Left ventricle myocardium superior (tissue), 1 donor: ENCODE measurements at places on chromosomes 16 and 17. TPM values are rescaled to one million over a fixed set of nuclear protein-coding genes. Genes with fewer than 3 reads are reported as not detected.

DNA sequence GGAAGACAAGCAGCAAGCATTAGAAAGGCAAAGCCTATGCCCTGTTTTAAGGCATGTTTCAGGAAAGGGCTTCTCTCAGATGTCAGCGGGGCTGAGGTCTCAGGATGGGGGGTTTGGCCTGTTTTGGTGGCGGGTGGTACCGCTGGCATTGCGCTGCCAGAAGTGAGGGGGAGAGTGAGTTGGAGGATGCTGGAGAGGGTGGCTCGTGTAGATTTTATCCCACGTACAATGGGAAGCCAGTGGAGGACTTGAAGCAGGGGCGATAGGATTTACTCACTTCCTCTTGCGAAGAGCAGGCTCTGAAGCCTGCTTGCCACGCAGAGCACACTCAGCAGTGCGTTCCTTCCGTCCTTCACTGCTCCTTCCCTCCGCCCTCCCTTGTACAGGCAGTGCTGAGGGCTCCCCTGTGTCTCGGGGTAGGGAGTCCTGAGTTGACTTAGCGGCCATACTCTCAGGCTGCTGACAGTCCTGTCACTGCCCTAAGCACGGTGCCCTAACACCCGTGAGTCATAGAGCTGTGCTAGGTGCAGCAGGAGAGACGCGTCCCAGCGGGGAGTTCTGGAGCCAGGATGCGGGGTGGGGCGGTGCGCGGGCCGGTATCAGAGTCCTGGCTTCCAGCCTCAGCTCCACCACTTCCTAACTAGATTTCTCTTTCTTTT lies 113.1 kb downstream of the SNX29 start:
- peak; percentile 52 for DNase-seq

The TP53TG3 gene
- 0.77 TPM for total RNA-seq

The MYH8 gene
- not detected for total RNA-seq

The ARHGAP23 gene
- 70.3 TPM for total RNA-seq

The KRTAP4-6 gene
- total RNA-seq, result not detected

The CCL1 gene
- total RNA-seq, result not detected

DNA sequence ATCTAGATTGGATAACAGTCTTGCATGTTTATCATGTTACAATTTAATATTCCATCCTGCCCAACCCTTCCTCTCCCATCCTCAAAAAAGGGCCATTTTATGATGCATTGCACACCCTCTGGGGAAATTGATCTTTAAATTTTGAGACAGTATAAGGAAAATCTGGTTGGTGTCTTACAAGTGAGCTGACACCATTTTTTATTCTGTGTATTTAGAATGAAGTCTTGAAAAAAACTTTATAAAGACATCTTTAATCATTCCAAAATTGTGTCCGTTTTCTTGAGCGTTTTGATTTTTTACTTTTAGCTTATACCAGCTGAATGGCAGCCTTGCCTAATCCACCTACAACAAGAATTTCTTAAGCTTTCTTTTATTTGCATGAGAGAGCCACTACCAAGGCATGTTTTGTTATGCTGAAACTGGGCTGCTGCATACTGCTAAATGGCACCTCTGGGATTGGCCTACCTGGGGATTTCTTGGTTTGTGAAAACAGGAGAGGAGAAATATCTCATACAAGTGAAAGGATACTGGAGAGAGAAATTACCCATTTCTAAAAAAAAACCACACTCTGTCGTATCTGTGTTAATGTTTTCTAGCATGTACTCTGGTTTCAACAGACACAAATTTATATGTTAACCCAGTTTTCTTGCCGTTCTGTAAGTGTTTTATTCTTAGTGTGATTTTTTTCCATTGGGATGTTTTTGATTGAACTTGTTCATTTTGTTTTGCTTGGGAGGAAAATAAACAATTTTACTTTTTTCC lies 52.2 kb downstream of the TUBD1 start:
- no peak for DNase-seq

DNA sequence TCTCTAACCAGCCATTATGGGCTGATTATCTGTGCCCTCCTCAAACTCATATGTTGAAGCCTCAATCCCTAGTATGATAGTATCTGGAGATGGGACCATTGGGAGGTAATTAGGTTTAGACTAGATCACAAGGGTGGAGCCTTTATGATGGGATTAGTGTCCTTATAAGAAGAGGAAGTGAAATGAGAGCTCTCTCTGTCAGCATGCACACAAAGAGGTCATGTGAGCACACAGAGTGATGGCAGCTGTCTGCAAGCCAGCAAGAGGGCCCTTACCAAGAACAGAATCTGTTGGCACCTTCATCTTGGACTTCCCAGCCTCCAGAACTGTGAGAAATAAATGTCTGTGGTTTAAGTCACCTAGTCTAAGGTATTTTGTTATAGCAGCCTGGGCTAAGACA lies 101.9 kb downstream of the PCTP start:
- no peak for DNase-seq

DNA sequence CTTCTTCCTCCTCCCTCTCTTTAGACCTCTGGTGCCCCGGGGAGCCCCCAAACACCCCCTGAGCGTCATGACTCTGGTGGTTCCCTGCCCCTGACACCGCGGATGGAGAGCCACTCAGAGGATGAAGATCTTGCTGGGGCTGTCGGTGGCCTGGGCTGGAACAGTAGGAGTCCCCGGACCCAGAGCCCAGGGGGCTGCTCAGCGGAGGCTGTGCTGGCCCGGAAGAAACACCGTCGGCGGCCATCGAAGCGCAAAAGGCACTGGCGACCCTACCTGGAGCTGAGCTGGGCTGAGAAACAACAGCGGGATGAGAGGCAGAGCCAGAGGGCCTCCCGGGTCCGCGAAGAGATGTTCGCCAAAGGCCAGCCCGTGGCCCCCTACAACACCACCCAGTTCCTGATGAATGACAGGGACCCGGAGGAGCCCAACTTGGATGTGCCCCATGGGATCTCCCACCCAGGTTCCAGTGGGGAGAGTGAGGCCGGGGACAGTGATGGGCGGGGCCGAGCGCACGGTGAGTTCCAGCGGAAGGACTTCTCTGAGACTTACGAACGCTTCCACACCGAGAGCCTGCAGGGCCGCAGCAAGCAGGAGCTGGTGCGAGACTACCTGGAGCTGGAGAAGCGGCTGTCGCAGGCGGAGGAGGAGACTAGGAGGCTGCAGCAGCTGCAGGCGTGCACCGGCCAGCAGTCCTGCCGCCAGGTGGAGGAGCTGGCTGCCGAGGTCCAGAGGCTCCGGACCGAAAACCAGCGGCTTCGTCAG lies 7.5 kb downstream of the HEXIM2 start:
- DNase-seq, result no peak

DNA sequence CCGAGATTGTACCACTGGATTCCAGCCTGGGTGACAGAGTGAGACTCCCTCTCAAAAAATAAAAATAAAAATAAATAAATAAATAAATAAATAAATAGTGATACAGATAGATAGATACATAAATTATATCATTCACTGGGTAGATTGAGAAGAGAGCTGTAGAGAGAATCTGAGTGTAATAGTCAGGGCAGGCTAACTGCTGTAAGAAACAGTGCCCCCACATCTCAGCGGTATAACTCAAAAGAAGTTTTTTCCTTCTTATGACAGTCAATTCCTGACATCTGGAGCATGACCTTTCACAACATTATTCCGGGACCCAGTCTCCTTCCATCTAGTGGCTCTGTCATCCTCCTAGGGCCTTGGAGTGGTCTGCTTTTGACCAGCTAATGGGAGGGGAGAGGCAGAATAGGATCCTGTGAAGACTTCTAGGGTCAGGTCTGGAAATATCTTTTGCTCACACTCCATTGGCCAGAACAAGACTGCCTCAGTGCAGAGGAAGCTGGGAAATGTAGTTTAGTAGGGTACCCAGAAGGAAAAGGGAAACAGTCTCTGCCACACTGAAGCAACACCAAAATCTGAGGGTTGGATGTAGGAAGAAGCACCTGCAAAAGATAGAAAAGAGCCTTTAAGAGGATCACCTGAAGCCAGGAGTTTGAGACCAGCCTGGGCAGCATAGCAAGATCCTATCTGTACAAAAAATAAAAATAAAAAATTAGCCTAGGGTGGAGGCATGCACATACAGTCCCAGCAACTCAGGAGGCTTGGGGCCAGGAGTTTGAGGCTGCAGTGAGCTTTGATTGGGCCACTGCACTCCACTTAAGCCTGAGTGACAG lies 3.0 kb upstream of the QPRT start:
- no peak for DNase-seq

DNA sequence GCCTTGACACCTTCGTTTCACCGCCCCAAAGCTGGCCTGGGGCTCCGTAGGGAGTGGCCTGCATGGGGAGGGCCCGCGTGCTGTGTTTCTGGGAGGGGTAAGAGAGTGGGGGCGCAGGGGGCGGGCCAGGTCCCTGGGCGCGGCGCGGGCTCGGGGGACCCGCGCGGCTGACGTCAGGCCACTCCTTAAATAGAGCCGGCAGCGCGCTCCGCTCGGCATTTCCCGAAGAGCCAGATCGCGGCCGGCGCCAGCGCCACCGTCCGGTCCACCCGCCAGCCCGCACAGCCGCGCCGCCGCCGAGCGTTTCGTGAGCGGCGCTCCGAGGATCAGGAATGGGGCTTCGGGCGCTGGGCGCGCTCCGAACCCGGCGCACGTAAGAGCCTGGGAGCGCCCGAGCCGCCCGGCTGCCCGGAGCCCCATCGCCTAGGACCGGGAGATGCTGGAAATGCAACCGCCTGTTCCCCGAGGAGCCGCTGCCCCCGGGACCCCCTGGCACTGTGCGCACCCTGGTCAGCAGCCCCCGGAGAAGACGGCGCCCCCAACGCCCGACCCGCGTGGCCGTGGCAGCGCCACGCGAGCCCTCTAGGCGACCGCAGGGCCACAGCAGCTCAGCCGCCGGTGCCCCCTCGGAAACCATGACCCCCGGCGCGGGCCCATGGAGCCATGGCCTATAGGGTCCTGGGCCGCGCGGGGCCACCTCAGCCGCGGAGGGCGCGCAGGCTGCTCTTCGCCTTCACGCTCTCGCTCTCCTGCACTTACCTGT lies at the start of gene HS3ST2:
TSS of gene HS3ST2 (plus strand) at position 215 of the 763 bp plus-strand sequence. CDS start at position 664, 449 bp downstream.
- peak; percentile 60 for DNase-seq

DNA sequence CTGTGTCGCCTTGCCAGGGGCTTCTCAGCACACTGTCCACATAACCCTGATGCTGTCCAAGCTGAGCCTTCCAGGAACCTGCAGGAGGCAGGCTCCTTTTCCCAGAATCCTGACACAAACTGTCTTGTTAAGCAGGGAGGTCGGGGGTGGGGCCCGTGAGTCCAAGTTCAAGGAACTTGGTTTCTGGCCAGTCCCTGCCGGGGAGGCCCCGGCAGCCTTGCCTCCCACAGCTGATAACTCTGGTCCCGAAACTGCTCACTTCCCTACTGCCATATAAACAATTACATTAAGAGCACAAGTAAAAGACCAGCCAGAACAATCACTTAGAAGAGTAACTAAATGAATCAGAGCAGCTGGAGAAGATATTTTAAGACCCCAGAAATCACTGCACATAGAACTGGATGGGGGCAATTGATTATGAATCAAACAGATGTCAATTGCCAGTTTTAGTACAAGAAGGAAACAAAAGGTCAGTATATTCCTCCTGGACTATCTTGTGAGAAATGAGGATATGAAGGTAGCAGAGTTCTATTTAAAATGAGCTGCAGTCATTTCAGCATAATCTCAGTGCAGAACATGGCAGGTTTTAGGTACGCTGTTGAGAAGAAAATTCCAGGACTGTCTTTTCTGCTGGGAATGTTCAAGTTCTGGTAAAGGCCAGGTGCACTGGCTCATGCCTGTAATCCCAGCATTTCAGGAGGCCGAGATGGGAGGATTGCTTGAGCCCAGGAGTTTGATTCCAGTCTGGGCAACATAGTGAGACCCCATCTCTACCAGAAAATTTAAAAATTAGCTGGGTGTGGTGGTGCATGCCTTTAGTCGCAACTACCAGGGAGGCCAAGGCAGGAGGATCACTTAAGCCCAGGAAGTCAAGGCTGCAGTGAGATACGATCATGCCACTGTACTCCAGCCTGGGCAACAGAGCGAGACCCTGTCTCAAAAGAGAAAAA lies 169.8 kb downstream of the PITPNC1 start:
- peak; percentile 71 for DNase-seq

GRCh38 chr16:30117768-30118167 lies 4.4 kb upstream of the GDPD3 start:
- no peak for DNase-seq

- no peak for DNase-seq
These were observed 147.2 kb upstream of the COX10 start for GRCh38 chr17:13921841-13922776.

GRCh38 chr17:29611351-29612093 lies 11.2 kb downstream of the CORO6 start:
- DNase-seq, result no peak

The ZNF276 gene
- 12.2 TPM for total RNA-seq

DNA sequence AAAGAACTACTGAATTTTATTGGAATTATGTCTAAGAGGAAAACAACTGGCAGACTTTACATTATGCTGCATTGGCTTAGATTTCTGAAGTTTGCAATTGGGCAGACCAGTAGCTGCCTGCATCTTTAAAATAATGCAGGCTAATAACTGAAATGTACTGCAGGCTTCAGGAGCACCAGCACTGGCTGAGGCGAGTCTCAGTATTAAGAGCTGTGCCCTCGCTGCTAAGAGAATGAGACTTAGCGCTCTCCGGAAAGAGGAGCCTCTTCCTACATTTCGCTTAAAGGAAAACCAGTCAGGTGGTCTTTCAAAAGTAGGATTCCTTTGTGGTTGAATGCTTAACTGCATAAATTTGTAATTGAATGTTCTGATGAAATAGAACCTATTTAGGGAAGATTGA lies 885 bp downstream of the CNTNAP4 start:
- no peak for DNase-seq

The HOXB1 gene
- not detected for total RNA-seq

GRCh38 chr16:85398688-85399582 lies 214.2 kb upstream of the GSE1 start:
- DNase-seq, result peak; percentile 7

DNA sequence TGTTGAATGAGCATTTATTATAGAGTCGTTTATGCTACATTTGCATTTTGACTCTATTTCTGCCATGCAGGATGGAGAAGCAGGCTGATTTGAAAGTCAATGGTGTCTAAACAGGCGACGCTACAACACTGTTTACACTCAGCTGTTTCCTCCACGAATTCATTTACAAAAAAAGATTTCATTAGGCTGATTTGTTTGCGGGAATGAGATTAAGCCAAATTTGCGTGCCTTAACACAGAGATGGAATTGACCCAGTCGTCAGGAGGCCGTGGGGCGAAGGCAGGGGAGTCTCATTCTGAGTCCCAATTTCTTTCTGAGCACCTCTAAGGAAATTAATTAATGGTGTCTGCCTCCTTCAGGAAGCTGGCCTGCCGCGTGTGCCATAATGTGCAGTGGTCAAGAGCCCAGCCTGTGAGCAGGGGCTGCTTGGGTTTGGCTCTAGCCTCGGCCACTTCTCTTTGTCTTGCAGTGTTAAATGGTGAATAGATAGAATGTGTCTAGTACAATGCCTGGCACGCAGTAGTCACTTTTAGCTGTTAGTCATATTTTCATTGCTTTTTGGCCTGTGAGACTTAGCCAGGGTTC lies 88.6 kb upstream of the NKD1 start:
- no peak for DNase-seq

DNA sequence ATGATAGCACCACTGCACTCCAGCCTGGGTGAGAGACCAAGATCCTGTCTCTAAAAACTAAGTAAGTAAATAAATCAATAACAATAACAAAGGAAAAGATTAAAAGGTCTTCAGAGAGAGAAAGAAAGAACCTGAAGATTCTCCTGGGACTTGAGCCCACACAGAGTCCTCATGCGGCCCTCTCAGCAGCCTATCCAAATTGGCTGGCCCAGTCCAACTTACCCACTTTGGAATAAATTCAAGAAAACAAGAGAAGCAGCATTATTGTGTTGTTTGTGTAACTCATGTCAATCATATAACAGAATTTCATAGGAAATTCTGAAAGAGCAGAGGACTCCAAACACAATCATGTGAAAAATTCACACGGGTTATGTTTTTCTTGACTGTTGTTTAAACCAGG lies 3.8 kb downstream of the SLX4 start:
- DNase-seq, result no peak

- peak; percentile 55 for DNase-seq
These were observed at the start of gene HOXB13 for GRCh38 chr17:48728232-48729231. TSS of gene HOXB13 (minus strand) at chr17:48728750. CDS start at chr17:48728593, 157 bp downstream.
